Activated T-helper 17 cell treated with anti-CD3 and anti-CD28 coated beads, Interleukin-2, amount 50 U/mL, for 72 hours (primary cell): ENCODE measurements at places on chromosomes 5 and 9. TPM values are rescaled to one million over a fixed set of nuclear protein-coding genes. Genes with fewer than 3 reads are reported as not detected.

DNA sequence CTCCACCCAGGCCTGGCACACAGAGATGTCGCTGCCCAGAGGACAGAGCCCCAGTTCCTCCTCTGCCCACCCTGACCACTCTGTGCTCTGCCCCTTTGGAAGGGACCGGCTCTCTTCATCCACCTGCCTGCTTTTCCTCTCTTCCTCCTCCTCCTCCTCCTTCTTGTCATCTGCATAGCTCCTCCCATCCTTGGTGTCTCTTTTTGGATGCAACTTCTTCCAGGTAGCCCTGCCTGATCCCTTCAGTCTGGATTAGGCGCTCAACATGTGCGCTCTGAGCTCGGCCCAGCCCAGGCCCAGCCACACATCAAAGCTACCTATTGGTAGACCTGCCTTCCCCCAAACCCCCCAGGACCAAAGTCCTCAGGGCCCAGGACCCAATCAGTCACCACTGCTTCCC lies 52.6 kb upstream of the RXRA start:
- no peak for ATAC-seq

DNA sequence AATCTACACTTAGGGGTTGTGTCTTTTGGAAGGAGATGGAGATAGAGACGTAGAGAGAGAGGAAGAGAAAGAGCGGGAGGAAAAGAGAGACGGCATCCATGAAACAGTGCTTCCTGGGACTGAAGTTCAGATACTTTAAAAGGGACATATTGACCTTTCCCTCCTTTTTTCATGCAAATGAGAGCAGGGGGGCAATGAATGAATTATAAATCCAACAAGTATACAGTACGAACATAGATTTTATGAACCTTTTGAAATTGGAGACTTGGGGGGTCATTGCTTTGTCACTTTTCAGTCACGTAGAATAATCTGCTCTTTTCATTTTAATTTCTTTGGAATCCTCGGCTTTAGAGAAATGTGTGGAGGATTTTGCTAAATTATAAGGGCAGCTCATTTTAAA lies 364.2 kb downstream of the MAT2B start:
- no peak for ATAC-seq

GRCh38 chr9:110072597-110073355 lies 135.2 kb downstream of the C9orf152 start:
- no peak for ATAC-seq

Gene PCDHB15
- not detected for total RNA-seq

Gene CDKN2A
- 6.4 TPM for total RNA-seq

Gene LCN10
- total RNA-seq = 1.0 TPM
